T-helper 1 cell treated with Interleukin-12 subunit alpha and Interleukin-12 subunit beta and Interleukin-4 antibody, amounts not matched to agents 30 ng/mL and 1 ng/mL, for 36 hours (primary cell): ENCODE measurements at places on chromosomes 2 and 18. TPM values are rescaled to one million over a fixed set of nuclear protein-coding genes. Genes with fewer than 3 reads are reported as not detected.

Gene FBXO48
- total RNA-seq = 2.4 and 2.5 TPM in 2 replicates

Gene HAAO
- 0.80 and 0.93 TPM in 2 replicates for total RNA-seq

Gene ACTG2
- total RNA-seq = not detected in 2 replicates

Gene MEP1B
- 0.10 TPM in 1 of 2 replicates, not detected in the other for total RNA-seq

Gene ARHGAP28
- total RNA-seq = not detected in 2 replicates

Gene MAPRE2
- 42.6 and 45.9 TPM in 2 replicates for total RNA-seq

Gene SMYD5
- 24.0 and 28.3 TPM in 2 replicates for total RNA-seq

Gene ZSWIM2
- not detected in 2 replicates for total RNA-seq

Gene LYG1
- 2.7 and 2.8 TPM in 2 replicates for total RNA-seq

Gene CDH7
- total RNA-seq = not detected in 2 replicates

Gene RNU2-63P
- 16.7 and 22.4 TPM in 2 replicates for total RNA-seq

Gene MOB4
- total RNA-seq = 24.0 and 25.8 TPM in 2 replicates

Gene LOXHD1
- 0.05 TPM in 1 of 2 replicates, not detected in the other for total RNA-seq

Gene CLEC4F
- total RNA-seq = 0.12 and 0.27 TPM in 2 replicates

Gene AFF3
- total RNA-seq = 0.93 and 1.2 TPM in 2 replicates

Gene MAPK4
- not detected in 2 replicates for total RNA-seq

Gene DOK6
- not detected in 2 replicates for total RNA-seq

Gene CSRNP3
- total RNA-seq = not detected in 2 replicates

Gene AGFG1
- total RNA-seq = 74.0 and 76.4 TPM in 2 replicates

Gene C2orf92
- 12.4 and 15.6 TPM in 2 replicates for total RNA-seq

Gene COL4A4
- not detected in 2 replicates for total RNA-seq

Gene SCYGR1
- total RNA-seq = not detected in 2 replicates

Gene ASIC4
- not detected in 2 replicates for total RNA-seq
